ENCODE measurements at places on chromosomes 16 and 17.

DNA sequence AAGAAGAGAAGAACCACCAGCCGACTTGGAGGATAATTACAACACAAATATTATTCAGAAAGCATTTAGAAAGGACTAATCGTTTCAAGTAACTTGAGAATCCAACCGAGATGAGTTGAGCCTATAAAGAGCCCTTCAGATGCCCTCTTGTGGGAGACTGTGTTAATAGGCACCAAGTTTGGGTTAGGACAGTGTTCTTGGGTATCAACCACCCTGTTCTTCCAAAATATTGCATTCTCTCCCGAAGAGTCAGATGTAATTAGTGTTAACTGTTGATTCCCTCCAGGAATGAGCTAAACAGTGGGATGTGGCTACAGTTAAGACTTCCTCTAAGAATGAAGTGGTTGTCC, 87.8 kb upstream of the NOL11 start:
- no peak for DNase-seq

DNA sequence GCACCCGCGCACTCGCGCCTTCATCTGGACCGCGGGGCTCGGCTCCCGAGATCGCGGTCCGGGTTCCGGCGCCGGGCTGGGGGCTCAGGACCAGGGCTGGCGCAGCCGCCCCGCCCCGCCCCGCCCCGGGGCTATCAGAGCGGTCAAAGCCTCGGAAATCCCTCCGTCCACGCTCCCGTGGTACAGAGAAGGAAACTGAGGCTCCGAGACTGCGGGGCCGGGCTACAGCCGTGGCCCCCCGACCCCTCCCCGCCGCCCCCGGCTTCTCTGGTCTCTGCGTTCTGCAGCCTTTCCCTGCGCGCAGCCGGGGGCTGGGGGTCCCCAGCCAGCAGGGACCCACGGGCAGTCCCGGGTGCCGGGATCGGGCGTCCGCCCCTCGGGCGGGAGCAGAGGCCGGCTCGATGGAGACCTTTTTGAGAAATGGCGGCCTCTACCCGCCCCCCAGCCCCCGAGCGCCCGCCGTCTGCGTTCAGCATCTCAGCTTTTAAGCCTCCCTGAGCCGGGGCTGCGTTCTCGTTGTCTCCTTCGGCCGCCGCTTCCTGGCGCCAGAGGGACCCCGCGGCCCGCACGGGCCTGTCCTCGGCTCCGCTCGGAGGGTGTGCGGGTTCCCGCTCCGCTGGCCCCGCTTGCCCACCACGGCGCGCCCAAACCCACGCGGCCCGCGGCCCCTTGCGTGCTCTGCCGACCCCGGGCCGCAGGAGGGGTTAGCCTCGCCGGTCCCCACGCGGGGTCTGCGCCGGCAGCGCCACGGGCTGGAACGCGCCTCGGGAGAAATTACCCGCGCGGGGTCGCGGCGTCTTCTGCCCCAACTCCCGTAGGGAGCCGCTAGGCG, 1.5 kb upstream of the NPTX1 start:
- peak; percentile 72 for DNase-seq

GRCh38 chr17:58710948-58711552, 18.6 kb downstream of the RAD51C start:
- peak; percentile 16 for DNase-seq

DNA sequence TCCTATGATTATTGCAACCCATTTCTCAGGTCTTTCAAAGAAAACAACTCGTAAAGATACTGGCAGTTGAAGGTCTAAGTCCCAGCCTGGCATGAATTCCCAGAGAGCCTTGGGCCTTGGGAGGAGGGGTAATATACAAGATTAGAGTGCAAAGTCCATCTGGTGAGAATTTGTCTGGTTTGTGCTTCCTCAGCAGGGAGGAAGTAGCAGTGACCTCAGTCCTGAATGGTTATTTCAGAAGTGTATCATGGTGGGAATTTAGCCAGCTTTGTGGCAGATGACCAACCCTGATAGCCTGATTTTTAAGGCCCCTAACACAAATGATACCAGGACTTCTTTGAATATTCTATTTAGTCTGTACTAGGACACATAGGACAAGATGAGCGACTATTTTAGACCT, 151.2 kb upstream of the TBX2 start:
- DNase-seq: no peak

- no peak for DNase-seq
Measured at GRCh38 chr16:74053312-74053711, 243.3 kb upstream of the PSMD7 start.
